ENCODE measurements at places on chromosomes 6 and 20. TPM values are rescaled to one million over a fixed set of nuclear protein-coding genes. Genes with fewer than 3 reads are reported as not detected.

The PKHD1 gene
- 0.12 TPM for total RNA-seq

The TNFRSF21 gene
- total RNA-seq, result 72.4 TPM

The KCNQ5 gene
- total RNA-seq, result not detected

The CSNK2B gene
- 202 TPM for total RNA-seq

The PLCB1 gene
- 47.4 TPM for total RNA-seq

The HLA-DMB gene
- 27.9 TPM for total RNA-seq

The CDC5L gene
- total RNA-seq, result 21.4 TPM

The CST3 gene
- 1,218 TPM for total RNA-seq

The TBC1D20 gene
- 54.7 TPM for total RNA-seq

The SYCP2L gene
- total RNA-seq, result 1.3 TPM

The GPR6 gene
- total RNA-seq, result not detected

The AKAP7 gene
- total RNA-seq, result 8.1 TPM

The TNXB gene
- total RNA-seq, result 311 TPM

The ENPP4 gene
- 20.2 TPM for total RNA-seq

The GPR63 gene
- total RNA-seq, result 0.47 TPM

- no peak for DNase-seq
These were observed 68.8 kb upstream of the IYD start for GRCh38 chr6:150299873-150300485.

DNA sequence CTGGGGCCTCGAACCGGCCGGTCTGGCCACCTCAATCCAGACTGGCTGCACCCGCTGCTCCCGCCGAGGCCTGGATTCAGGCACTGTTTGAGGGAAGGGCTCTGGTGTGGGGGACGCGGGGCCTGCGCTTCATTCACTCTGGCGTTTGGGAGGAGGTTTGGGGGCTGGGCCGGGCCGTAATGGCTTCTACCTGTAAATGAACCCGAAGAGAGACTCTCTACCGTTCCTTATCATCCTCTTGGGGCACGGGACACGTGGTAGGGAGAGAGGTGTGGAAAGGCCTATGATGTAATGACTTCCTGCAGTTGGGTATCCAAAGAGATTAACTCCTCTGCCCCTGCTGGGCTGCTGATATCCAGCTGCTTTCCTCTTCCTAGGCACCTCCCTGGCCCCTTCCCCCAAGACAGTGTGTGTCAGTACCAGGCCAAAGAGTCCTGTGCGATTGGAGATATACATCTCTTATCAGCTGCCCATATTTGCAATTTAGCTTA, 1.8 kb downstream of the FOXO3 start:
- no peak for DNase-seq

DNA sequence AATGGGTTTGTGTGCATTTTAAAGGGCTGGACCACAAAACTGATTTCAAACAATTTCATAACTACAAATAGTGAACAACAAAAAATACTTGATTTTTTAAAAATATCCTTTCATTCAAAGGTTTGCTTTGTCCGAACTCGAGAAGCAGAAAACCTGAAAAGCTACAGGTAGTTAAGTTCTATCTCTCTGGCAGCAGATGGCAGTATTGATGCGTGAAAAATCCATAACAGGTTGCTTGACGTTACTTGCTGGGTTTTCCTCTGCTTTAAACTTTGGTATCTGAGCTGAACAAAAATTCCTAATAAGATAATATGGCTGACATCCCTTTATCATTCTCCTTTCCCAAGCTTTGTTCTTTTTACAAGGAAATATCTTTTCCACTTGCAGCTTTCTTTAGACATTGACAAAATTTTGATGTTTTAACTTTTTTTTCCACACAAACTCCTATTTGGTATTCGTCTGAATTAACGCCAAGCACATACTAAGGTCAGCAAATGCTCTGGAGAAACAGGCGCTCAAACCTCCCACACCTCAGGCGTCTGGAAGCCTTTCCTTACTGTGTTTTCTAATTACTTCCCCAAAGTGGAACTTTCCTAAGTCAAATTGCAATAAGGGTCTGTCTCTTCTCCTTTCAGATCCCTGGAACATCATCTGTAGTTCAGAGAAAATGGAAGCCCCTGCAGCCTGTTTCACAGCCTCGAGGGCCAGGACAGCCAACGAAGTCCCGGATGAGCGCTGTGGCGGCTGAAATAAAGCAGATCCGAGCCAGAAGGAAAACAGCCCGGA, 50.3 kb upstream of the GFRAL start:
- DNase-seq, result no peak

DNA sequence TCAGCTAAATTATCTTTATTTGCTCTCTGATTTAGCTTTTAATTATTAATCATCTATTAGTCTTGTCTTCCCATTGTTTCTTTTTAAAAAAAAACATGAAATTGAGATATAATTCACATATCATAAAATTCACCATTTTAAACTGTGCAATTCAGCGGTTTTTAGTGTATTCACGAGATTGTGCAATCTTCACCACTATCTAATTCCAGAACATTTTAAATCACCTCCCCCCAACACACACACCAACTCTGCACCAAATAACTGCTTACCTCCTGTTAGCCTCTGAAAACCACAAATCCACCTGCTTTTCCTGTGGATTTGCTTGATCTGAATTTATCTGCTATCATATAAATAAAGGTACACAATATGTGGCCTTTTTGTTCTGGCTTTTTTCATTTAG, 8.8 kb upstream of the ABRACL start:
- DNase-seq, result no peak

DNA sequence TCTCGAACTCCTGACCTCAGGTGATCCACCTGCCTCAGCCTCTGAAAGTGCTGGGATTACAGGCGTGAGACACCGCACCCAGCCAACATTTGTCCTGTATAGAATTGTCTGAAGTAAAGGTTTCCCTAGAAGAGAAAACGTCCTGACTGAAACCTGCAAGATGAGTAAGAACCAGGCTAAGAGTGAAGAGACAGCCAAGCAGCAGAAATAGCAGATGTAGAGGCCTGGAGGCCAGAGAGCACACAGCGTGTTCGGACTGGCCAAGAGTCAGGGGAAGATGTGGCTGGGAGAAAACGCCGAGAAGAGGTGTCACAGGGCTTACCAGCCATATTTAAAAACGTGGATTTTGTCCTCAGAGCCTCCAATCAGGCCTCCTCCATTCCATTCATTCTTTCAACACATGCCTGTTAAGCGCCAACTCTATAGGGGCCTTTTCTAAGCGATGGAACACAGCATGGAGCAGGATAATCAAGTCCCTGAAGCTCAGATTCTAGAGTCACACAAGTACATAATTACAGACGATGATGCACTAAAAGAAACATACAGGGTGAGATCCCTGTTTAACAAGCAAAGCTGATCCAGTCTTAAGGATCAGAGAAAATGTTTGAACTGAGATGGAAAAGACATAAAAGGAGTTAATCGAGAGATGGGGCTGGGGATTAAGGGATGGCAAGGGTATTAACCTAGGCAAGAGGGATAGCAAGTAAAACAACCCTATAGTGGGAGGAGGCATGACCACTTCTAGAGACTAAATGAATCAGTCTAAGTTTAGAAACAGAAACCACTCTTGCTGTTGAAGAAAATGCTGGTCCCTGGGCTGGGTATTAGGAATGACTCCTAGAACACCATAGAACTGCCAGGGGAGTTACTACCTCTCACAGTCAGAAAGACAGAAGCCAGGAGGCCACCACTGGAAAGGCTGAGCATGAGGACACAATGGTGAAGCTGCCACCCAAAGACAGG, 4.8 kb downstream of the ZCCHC3 start:
- DNase-seq, result no peak

DNA sequence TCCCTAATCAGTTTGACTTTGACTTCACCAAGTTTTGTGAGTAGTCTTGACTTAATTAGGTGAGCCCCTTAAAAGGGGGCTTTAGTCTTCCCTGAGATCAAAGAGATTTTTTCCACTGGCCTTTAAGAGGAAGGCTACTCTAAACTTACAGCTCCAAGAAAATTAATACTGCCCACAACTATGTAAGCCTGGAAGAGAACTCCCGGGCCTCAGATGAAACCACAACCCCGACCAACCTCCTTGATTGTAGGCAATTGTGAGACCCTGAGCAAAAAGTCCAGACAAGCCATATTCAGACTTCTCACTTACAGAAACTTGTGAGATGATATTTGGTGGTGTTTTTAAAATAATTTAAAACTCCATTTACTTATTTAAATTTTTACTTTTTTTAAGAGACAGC, 18.1 kb downstream of the SNX3 start:
- DNase-seq, result no peak

DNA sequence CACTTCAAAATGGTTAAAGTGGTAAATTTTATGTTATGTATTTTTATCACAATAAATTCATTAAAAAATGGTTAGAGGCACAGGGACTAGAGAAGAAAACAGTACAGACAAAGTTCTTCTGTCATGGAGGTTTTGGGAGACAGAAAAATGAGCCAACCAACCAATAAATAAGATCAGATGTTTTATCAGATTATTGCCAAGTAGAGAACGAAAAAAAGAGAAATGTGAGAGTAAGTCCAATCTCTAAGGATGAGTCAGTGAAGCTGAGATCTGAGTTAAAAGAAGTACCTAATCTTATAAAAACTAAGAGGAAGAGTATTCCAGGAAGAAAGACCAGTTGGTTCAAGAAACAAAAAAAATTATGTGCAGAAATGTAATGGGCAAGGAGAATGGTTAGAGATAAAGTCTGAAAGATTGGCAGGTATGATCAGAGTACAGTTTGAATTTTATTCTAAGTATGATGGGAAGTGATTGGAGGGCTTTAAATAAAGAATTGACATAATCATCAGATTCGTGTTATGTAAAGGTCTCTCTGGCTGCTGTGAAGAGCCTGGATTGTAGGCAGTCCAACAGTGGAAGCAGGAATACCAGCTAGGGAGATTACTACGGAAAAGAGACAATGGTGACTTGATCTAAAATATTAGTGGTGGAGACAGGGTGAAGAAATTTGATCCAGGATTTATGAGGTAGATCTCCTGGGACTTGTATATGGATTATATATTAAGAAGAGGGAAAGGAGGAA, 79.6 kb downstream of the RCAN2 start:
- DNase-seq, result no peak

GRCh38 chr6:166766769-166767168, 139.7 kb upstream of the RPS6KA2 start:
- DNase-seq, result no peak

DNA sequence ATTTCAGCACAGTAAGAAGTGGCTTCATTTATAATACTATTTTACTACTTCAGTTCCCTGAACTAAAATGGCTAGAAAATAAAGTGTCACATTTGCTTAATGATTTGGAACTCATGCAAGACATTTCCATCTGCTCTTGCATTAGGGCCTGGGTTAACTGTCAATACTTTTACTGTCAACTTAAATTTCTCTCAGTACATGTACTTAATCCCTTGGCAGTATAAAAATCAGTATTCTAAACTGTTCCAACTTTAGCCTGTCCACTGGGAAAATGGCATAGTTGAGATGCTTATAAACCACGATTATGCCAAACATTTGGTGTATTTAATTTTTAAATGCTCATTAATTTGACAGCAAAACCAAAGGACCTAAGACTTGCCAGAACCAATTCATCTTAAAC, 154.5 kb downstream of the ASCC3 start:
- DNase-seq, result no peak

DNA sequence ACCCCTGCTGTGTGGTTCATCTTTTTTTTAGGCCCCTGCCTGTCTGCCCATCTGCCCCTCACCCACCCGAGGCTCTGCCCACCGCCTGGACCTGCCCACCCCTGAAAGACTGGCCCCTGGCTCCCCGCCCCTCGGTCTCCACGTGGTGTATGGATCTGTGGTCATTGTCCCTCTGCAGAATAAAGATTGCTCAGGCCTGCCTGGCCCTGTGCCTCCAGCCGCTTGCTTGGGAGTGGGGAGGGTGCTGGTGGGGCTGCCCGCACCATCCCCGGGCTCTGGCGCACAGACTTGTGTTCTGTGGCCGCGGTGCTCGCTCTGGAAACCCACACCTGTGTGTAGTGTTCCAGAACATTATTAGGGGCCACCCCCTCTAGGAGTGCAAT, 1.6 kb downstream of the MAP1LC3A start:
- DNase-seq, result no peak

- DNase-seq, result no peak
These were observed 46.7 kb downstream of the SERAC1 start for GRCh38 chr6:158121335-158121734.

- no peak for DNase-seq
These were observed 299.1 kb downstream of the EPHA7 start for GRCh38 chr6:93120154-93120742.

DNA sequence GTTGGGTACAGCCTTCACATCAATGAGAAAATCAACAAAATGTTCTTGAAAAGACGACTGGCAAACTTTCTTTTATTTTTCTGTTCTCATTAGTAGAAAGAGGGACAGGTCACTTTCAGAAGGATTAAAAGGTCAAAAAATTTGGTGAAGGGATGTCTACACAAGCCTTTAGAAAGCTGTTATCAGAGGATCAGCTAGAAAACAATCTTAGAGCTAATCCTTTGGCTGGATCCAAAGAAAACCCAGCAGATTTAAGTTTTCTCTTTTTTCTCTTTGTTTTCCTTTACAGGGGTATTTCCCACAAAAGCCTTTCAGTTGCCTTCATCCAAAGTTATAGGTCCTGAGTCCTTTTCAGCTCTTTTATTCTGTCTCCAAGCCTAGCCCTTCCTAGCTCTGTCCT, 57.3 kb upstream of the EDN1 start:
- DNase-seq, result no peak

GRCh38 chr20:5486377-5487054, 169.8 kb upstream of the PROKR2 start:
- DNase-seq, result no peak

GRCh38 chr6:44679438-44680201, 292.1 kb downstream of the CDC5L start:
- DNase-seq, result no peak

DNA sequence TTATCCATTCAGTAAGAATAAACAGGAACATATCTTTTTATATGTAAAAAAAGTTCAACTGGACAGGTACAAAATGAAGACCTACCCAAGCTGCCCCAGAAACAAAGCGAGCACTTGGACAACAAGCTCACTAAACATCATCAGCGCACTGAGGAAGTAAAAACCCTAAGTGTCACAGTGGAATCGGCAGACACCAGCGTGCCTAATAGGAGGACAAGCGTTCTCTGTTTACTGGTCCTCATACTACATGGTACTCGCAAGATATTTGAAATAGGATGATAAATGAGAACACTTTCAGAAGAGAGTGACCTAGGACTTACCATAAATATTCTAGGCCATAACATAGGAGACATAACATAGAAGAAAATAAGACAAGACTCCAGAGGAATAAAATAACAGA, 18.2 kb downstream of the MAP7 start:
- DNase-seq, result no peak

- no peak for DNase-seq
These were observed 342.5 kb downstream of the CENPW start for GRCh38 chr6:126682440-126682839.

GRCh38 chr20:47680804-47681529, 104.3 kb downstream of the SULF2 start:
- DNase-seq, result no peak

GRCh38 chr6:46704562-46704961, 16.9 kb downstream of the TDRD6 start:
- DNase-seq, result no peak

Measured in omental fat pad (tissue), 4 donors.